ENCODE measurements at places on chromosomes 3 and 15. TPM values are rescaled to one million over a fixed set of nuclear protein-coding genes. Genes with fewer than 3 reads are reported as not detected.

GRCh38 chr3:41106691-41107090 lies 92.6 kb upstream of the CTNNB1 start:
- DNase-seq = no peak

GRCh38 chr3:142394921-142395622 lies 52.8 kb downstream of the XRN1 start:
- no peak for DNase-seq

GRCh38 chr3:194623449-194624290 lies 9.5 kb downstream of the TMEM44 start:
- DNase-seq = no peak

GRCh38 chr15:41334293-41335120 lies 1.8 kb downstream of the NUSAP1 start:
- DNase-seq = no peak

GRCh38 chr15:101641894-101642293 lies 10.3 kb downstream of the TM2D3 start:
- DNase-seq = no peak

- DNase-seq = peak; percentile 76
These were observed at the start of gene TRPC1 for GRCh38 chr3:142723968-142724681. Gene TRPC1, plus strand, starts transcription at chr3:142724034. Its CDS starts 526 bp downstream, at chr3:142724560.

DNA sequence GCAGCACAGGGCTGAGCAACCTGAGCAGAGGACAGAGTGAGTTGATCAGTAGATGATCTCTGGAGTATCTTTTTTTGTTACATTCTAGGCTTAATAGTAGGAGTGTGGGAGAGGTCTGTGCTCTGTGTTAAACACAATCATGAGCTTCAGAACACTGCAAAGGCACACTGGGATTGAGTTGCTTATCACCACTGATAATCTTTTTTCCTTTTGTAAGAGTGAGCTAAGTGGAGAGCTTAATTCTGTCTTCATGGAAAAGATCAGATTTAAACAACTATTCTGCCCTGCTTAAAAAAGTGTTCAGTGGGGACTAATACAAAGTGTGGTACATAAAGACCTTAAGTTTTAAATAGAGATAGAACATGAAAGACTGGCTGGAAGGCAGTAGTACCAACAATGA lies 1.1 kb downstream of the OR4F6 start:
- no peak for DNase-seq

DNA sequence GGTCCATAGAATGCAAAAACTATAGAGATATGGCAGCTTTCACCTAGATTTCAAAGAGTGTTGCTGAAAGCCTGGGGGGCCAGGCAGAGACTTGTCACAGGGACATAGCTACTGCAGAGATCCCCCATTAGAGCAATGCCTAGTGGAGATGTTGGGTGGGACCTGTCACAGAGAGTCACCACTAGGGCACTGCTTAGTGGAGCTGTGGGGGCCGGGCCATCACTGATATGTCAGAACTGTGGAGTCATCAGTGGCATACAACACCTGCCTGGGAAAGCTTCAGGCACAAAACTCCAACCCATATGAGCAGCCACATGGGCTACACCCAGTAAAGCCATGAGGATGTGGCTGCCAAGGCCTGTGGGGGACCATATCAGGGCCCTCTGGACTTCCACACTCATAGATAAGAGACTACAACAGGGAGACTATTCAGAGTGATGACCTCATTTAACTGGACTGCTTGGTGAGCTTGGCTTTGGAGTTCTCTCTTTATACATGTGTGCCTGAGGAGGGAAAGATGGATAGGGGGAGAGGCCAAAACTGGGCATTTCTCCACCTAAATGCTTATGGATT lies 176.3 kb downstream of the ZNF621 start:
- no peak for DNase-seq

- DNase-seq = no peak
These were observed 21.5 kb upstream of the C3orf62 start for GRCh38 chr3:49298511-49298910.

DNA sequence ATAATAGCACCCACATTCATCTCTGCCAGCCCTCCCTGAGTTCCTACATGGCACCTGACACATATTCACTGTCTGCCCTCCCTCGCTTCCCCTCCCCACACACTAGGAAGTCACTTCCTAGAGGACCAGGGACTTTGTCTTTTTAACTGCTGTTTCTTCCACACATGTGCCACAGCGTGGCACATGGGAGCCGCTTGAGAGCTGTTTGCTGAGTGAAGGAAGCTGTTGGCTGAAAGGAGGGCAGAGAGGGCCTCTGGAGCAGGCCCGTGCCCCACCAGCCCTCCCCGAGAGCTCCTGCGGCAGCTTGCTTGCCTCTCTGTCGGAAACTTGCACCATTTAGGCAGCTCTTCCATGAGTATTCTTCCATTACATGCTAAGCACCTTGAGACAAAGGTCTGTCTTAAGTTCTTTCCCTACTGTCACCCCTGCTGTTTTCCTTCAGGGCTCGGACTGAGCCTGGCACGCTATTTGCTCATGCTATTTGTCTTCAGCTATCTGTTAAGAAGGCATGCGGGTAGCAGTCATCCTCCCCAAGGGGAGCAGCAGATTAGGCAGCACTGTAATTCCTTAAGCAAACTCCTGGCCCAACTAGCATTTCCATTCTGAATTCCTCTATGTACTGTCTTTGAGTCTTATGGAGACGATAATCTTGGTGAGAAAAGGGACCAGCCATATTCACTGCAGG lies 72.2 kb downstream of the CACNA1D start:
- no peak for DNase-seq

GRCh38 chr3:106837616-106838015 lies 539.6 kb upstream of the CCDC54 start:
- DNase-seq = no peak

DNA sequence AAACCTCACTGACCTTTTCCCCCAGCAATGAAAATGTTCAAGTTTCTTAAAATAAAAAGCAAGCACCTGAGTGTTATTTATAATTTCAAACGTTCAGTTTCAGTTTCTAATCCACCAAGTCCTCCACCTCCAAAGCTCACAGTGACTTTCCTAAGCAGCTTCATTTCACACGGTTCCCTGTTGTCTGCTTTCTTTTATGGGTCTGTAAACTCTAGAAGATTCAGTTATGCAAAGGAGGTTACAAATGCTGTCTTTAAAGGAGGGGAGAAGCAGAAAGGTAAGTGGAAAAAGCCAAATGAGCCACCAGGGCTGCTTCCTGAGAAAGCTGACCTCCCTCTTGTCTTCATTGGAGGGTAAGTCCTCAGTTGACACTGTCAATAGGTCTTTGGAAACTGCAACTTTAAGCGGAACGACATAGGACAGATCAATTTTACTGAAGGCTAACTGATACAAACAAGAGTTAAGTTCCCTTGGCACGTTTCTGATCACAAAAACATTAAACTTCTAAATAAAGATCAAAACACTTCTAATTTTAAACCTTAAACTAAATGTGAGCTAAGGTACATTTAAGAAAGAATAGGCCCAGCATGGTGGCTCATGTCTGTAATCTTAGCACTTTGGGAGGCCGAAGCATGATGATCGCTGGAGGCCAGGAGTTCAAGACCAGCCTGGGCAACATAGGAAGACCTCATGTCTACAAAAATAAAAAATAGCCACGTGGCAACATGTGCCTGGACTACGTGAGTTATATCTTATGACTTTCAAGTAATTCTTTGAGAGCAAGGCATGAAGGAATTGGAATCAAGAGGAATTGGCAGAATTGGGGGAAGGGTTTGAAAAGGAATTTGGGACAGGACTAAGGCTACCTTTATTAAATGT lies 151.9 kb upstream of the UBE2E1 start:
- no peak for DNase-seq

GRCh38 chr3:146544929-146545528 lies 622 bp upstream of the PLSCR1 start:
- DNase-seq = no peak

- no peak for DNase-seq
These were observed 25.2 kb downstream of the GOLGA6D start for GRCh38 chr15:75307778-75308390.

DNA sequence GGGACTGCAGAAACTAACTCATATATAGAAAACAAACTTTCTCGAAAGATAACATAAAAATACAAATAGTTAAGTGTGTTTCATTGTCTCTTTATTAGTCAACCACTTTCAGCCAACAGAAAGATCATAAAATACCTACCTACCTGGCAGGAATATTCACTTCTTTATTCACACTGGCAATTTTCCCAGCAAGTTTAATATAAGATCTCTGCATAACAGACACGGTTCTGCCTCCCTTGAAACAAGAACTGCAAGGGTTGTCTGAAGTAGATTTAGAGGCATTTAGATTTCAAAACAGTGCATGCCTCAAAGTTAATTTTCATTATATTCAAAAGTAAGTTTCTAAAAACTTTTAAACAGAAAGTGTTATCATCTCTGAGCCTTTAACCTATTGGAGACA lies 7.1 kb downstream of the NPTN start:
- no peak for DNase-seq

GRCh38 chr3:71166339-71167240 lies 416.9 kb downstream of the FOXP1 start:
- DNase-seq = no peak

- DNase-seq = no peak
These were observed 356.7 kb upstream of the UMPS start for GRCh38 chr3:124373524-124373923.

DNA sequence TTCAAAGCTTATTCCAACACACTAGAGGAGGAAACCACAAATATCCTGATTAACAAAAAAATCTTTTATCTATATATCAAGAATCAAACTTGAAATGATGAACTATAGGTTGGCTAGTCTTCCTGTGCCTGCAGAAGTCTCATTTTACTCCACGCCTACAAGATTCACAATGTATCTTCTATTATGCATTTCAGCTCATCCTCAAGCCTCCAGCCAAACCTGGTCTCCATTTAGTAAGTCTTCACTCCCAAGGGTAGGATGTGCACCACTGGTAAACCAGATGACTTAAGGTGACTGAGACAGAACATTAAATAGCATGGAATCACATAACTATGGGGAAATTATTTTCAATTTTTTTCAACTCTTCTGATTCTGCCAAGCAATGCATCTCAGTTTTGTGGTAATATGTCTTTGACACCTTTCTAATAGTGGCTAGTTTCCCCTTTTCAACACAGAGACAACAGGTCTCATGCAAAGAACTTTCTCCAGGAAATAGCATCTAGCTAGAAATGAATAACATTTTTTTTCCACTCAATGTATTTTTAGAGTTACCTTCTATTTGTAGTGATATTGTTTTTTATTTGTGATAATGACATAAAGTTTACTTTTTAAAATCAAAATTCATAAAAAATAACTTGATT lies 166.9 kb downstream of the TNIK start:
- DNase-seq = no peak

DNA sequence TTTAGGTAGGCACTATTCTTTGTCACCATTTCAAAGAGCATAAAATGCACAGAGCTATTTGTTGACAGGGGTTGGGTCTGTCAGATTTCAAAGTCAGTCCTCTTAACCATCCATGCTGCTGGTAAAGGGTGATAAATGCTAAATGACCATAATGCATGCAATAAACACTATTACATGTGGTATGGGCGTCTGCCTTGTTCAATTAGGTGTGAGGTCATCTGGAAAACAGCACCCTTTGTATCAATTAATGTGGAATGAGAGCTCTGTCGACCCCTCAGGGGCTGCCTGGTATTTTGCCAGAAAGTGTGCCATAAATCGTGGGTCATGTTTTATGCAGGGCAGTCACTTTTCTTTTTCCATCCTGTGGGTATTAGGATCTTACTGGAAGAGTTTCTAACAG lies 235.6 kb downstream of the SV2B start:
- no peak for DNase-seq

DNA sequence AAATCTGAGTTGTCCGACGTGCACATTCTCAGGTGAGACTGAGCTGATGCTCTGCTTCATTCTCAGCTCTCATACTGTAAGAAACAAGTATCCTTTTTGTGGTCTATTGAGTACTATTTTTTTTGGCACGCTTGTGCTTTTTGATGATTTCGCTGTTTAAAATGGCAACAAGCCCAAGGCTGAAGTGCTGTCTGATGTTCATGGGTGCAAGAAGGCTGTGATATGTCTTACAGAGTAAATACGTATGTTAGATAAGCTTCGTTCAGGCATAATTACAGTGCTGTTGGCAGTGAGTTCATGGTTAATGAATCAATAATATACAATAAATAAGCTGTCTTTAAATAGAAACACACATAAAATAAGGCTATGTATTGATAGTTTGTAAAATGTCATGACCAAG lies 27.2 kb downstream of the AQR start:
- DNase-seq = no peak

GRCh38 chr3:192848371-192849233 lies 69.1 kb downstream of the MB21D2 start:
- DNase-seq = no peak

DNA sequence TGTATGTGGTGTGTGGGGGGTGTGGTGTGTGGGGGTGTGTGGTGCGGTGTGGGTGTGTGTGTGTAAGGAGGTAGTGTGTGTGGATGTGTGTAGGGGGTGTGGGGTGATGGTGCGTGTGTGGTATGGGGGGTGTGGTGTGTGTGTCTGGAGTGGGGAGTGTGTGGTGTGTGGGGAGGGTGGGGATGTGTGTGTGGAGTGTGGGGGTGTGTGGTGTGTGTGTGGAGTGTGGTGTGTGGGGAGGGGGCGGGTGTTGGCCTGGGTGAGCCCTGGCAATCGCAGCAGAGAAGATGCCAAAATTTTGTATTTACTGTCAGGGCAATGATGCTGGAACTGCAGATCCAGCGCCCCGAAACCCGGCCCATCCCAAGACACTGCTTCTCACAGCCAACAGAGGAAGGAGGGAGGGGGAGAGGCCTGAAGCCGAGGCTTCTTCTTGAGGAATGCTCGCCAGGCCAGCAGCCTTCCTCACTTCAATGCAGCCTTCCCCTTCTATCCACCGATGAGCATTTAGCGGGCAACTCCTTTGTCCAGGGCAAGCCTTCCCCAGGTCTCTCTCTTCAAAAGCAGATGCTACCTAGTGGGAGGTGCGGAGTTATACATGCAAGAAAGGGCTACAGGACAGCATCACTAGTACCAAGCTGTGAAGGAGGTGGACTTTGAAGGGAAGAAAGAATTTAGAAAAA lies 11.9 kb upstream of the SRP14 start:
- peak; percentile 46 for DNase-seq

DNA sequence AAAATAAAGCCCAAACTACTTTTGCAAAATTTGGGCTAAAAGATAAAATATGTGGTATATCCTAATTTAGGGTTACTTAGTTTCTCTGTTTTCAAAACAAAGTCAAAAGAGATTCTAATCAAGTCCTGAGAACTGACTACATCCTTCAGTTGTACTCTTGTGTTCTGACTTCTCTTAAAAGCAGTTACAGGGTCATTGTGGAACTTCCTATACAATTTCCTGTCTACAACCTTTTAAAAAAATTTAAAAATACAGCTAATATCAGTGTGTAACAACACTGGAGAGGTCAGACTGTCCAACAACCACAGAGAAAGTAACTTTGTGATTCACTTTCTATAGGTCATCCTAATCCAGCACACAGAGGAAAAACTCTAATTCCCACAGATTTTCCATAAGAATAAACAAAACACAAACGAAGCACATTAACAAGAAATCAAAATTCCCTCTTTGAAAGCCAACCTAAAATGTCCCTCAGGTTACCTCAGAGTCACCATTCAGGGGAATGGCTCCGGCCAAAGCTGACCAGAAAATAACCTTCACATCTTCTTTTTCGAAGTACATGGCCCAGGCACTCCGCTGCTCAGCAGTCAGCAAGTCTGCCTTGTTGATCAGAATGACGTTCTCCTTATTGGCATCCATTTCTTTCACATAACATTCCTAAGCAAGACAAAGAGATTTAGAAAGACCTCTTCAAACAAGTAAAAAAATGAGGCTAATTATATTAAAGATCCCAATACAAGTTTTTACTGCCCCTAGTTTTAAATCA lies 13.3 kb downstream of the LSG1 start:
- DNase-seq = no peak

TIMP4 gene
- total RNA-seq = 10.6 TPM

ACOX2 gene
- 29.0 TPM for total RNA-seq

FYCO1 gene
- total RNA-seq = 27.5 TPM

PRTG gene
- 37.2 TPM for total RNA-seq

AADAC gene
- total RNA-seq = not detected

PKM gene
- 101 TPM for total RNA-seq

C3orf22 gene
- not detected for total RNA-seq

MSL2 gene
- total RNA-seq = 17.7 TPM
